ENCODE measurements at places on chromosomes 6 and 20.
A peak's percentile ranks its signal among the peaks of the same experiment; 100 is the strongest.

DNA sequence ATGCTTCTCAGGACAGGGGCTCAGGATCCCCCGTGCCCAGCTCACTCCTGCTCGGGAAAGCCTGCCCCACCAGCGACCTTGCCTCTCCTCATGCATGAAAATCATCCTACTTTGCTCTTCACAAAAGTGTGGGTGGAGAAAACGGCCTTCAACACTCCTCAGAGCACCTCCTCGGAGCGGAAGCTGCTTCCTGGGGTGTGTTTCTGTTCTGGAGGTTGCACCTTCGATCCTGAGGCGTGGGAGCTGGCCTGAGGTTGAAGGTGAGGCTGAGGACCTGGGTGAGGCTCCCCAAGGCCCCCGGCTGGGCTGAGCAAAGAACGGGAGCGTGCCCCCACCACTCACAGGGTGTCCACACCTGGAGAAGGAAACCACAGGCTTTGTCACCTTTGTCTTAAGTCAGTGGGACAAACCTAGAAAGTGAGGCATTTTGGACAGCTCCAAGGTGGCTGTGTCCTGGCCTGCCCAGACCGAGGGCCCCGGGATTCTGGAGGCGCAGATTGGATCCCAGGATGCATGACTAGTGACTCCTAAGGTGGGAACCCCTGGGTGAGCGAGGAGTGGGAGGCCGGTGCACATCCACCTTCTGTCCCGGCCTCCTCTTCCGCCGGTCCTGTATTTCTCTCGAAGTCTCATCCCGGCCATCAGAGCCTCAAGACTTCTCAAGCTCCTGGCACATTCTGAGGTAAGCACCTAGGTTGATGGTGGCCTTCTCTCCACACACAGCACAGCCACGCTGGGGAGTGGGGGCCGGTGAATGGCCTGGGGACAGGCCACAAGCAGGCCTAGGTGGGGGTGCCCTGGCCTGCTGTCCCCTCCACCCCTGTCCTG is 104.7 kb downstream of the TMEM242 start:
- no peak for DNase-seq

- no peak for DNase-seq
Observed at GRCh38 chr6:139029470-139030227, 1.1 kb downstream of the ABRACL start.

GRCh38 chr6:15090145-15090579 is 155.7 kb upstream of the JARID2 start:
- no peak for DNase-seq

GRCh38 chr6:158005626-158006180 is 24.0 kb downstream of the SYNJ2 start:
- no peak for DNase-seq

- DNase-seq, result no peak
Observed at GRCh38 chr6:144029452-144029851, 21.4 kb upstream of the PLAGL1 start.

GRCh38 chr6:40436685-40437604 is 150.2 kb downstream of the LRFN2 start:
- no peak for DNase-seq

GRCh38 chr20:57080796-57081195 is 185.6 kb downstream of the BMP7 start:
- DNase-seq, result no peak

- DNase-seq, result no peak
Observed at GRCh38 chr20:38515631-38516030, 43.0 kb downstream of the RALGAPB start.

- DNase-seq, result peak; percentile 72
Observed at GRCh38 chr20:50992733-50993457, 30.0 kb downstream of the KCNG1 start.

DNA sequence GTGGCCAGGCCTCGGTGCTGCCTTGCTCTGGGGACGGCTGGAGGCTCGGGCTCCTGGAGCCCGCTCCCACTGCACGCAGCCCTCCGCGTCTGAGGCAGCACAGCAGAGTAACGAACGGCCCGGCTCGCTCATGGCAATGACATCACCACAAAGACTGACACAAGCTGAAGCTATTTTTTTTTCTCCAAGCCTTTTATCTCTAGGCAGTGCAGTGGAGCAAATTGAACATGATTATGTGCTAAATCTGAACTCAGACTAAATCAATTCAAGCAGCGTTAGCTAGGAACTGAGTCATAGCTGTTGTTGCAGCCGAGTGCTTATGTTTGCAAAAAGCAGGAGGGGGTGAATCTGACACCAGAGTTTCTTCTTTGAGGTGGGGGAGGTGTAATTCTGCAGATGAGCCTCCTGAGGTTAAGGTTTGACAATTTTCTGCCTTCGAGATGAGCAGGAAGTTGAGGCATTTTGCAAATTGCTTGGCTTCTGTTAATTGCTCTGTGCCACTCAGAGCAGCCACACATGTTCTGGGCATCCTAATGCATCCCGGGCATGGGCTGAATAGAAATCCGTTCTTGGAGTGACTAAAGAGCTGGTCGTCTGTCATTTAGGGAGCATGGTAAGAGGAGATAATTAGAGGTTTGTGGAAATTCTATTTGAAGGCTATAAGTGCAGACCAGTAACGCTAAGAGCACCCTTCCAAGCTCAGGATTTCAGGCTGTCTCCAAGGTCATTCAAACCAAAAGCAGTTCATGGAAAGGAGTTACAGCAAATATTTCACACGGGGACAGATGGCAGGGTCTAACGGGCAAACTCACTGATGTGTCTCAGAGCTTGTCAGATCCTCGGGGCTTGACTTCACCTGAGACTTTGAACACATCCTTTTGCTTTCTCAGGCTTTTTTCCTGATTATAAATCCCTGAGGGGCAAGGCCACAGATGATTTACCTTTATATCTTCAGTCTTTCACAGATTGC is 155.1 kb upstream of the ENPP5 start:
- DNase-seq, result no peak

GRCh38 chr6:142857796-142858555 is 87.0 kb downstream of the HIVEP2 start:
- DNase-seq, result no peak

GRCh38 chr6:2744778-2745177 is 5.9 kb downstream of the MYLK4 start:
- no peak for DNase-seq

GRCh38 chr6:53603386-53604116 is 58.6 kb upstream of the GCLC start:
- DNase-seq, result peak; percentile 66

GRCh38 chr6:31734821-31735406 is 1.4 kb downstream of the CLIC1 start:
- no peak for DNase-seq

DNA sequence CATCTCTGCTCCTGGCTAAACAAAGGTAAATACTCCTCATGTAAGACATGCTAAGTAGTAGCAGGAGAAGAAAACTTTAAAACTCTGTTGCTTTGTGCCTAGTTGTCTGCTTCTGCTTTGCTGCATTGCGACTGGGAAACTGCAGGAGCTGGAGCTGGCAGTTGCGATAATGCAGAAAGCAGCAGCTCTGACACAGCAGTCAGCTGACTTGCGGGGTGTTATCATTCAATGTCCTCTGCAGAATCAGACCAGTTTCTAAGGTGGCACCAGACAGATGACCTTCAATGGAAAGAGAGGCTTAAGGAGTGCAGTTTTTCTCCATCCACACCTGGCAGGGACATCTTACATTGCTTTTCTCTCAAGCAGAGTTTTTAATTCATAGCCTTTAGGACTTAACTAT is 69.9 kb upstream of the SOX4 start:
- no peak for DNase-seq

DNA sequence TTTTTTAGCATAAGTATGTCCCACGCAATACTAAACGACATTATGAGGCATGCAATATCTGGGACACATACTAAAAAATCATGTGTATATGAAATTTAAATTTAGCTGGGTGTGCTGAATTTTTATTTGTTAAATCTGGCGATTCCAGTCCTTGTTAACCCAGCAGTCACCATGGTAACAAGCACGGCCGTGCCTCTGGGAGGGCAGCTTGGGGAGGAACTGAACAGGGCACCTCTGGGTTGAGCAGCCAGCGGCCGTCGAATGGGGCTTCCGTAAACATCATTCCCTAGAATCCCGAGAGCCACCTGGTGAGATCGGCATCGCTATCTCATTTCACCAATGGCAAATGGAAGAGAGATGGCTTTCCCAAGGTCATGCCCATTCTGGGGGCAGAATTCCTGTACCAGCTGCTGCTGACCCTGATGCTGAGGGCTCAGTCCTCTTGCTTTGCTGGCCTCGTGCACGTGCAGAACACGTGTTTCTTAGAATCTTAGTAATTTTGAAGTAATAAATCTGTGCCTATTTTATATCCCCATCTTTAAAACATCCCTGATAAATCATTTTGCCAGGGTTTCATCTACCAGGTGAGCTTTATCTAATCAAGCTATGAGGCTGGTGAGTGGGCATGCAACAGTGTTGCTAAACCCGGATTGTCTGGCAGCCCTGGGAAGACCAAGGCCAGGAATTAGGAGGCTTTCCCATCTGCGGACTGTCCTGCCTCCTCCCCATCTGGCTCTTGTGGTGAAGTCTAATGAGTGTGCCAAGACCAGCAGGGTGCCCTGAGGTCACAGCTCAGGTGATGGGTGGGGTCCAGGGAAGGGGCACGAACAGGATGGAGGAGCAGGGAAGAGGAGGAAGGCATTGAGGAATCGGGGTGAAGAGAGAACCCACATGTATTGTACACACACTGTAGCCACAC is 85.1 kb downstream of the AGPAT4 start:
- DNase-seq, result no peak

DNA sequence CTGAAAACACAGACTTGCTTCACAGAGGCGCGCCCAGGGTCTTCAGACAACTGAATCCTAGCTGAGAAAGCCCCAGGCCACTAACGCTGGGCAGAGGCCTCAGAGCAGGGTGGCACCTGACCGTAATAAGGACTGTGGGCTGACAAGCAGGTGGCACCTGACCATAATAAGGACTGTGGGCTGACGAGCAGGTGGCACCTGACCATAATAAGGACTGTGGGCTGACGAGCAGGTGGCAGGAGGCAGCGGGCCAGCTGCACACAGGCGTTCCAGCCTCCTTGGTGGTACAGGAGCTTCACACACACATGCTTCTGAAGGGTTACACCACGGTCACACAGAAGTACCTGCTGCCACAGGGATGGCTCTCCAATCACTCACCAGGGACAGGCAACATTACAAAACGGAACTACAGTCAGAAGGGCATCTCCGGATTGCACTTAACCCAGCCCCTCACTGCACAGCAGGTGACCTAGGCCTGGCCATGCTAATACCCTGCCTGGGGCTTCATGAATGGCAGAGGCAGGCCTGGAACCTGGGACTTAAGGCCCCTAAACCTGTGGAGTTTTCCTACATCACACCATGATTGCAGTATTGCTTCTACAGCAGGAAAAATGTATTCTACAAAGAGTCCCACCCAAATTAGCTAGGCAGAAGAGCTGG is 50.8 kb downstream of the PSMG4 start:
- DNase-seq, result no peak

GRCh38 chr6:144069506-144069905 is 25.9 kb downstream of the SF3B5 start:
- DNase-seq, result no peak

DNA sequence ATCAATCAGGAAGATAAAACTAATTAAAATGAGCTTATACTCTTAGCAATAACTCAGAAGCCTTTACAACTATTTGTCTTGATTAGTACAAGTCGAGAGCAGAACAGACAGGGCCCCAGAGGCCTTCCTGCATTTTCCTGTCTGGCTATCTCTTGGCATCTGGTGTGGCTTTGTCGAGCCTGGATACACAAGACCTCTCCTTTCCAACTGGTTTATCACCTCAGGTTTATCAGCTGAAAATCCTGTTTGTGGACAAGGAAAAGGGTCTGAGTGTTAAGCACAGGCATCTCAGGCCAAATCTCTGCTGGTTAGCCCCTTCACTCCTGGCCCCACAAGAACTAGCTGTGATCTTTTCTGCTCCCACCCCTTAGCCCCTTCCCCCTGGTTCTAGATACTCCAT is 32.6 kb downstream of the BAK1 start:
- no peak for DNase-seq

DNA sequence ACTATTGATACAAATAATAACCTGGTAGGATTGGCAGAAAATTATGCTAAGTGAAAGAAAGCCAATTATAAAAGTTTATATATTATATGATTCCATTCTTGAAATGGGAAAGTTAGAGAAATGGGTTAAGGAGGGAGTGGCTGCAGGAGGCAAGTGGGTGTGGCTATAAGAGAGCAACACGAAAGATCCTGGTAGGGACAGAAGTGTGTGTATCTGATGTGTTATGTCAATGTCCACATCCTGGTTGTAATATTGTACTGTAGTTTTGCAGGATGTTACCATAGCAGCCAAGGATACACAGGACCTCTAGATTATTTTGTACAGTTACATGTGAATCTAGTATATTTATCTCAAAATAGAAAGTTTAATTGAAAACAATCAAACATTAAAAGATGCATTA is 46.8 kb downstream of the SNX5 start:
- no peak for DNase-seq

DNA sequence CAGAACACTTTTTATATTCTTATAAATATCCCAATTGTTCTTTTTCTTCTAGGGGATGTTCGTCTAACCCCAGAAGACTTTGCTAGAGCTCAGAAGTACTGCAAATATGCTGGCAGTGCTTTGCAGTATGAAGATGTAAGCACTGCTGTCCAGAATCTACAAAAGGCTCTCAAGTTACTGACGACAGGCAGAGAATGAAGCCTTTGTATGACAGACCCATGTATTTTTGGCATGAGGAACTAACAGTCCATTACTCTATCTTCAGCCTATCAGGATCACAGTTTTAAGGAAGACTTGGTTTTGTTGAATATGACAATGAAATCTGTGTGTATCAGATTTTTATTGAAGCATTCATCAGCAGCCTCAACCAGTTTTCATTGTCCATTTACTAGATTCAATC is 71.4 kb downstream of the VTA1 start:
- no peak for DNase-seq

All from LNCaP clone FGC (cell line).